Vagina (tissue), 2 donors: ENCODE measurements at places on chromosomes 4 and X.
A peak's percentile ranks its signal among the peaks of the same experiment; 100 is the strongest.

DNA sequence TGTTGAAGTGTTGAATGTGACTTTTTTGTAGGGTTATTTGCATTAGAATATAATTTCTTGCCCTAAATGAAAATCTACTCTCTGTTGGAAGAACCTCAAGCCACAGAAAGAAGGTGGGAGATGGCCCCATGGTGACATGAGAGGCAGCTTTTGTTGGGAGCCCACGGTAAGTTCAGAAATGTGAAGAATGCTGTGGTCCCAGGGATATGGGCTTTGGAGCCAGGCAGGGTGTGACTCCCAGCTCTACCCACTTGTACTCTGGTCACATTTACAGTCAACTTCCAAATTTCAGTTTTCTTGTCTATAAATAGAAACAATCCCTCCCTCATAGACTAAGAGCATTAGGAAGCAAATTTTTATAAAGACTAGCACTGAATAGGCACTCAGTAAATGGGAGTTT is 177.8 kb downstream of the RAB28 start:
- no peak for DNase-seq

GRCh38 chr4:73936969-73937368 is 44.9 kb downstream of the PF4 start:
- DNase-seq, result no peak

DNA sequence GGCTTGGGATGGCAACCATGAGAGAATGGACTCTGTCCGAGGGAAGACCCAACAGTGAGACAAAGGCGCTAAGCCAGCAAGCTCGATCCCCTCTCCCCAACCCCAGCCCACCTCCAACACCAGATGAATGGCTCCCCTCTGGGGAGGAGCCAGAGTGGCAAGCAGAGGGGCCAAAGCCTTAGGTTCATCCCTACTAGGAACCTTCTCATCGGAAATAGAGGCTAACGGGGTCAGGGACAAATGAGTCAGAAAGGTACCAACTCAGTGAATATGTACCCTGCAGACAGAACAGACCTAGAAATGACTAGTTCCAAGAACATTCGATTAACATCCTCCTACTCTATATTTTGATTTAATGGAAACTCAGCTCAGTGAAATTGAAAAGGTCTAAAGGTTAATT is 73.9 kb downstream of the NSG1 start:
- peak; percentile 13 for DNase-seq

GRCh38 chr4:61199873-61200186 is 296 bp upstream of the ADGRL3 start:
- DNase-seq, result no peak

- no peak for DNase-seq
Observed at GRCh38 chrX:46184749-46185148, 360.5 kb downstream of the ZNF674 start.

DNA sequence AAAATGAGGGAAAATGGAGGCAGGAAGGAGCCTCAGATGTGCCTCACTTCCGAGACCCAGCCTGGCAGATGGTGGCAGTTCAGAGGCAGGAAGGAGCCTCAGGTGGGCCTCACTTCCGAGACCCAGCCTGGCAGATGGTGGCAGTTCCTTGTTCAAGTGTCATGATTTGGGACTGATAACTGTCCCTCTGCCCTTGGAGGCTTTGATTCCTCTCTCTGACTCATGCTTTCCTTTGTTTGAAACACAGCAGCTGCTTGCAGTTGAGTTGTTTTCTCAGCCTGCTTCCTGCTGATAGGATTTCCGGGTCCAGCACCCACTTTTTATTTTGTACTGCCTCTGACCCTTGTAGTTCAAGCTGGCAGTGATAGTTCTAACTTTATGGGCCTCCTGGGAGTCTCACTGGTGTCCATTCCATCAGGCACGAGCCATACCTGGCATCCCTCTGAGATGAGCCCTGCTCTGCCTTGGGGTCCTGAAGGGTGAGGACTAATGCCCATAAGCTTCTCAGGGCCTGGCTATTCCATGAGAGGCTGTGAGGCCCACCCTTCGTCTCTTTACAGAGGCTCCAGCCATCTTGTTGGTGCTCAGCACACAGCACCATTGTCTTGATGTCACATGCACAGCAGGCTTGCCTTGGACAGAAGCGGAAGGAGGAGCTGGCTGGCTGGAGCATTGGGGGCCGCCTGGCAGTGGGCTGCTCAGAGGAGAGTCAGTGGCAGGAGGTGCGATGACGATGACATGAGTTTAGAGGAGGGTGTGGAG is 13.0 kb downstream of the RGS12 start:
- no peak for DNase-seq

DNA sequence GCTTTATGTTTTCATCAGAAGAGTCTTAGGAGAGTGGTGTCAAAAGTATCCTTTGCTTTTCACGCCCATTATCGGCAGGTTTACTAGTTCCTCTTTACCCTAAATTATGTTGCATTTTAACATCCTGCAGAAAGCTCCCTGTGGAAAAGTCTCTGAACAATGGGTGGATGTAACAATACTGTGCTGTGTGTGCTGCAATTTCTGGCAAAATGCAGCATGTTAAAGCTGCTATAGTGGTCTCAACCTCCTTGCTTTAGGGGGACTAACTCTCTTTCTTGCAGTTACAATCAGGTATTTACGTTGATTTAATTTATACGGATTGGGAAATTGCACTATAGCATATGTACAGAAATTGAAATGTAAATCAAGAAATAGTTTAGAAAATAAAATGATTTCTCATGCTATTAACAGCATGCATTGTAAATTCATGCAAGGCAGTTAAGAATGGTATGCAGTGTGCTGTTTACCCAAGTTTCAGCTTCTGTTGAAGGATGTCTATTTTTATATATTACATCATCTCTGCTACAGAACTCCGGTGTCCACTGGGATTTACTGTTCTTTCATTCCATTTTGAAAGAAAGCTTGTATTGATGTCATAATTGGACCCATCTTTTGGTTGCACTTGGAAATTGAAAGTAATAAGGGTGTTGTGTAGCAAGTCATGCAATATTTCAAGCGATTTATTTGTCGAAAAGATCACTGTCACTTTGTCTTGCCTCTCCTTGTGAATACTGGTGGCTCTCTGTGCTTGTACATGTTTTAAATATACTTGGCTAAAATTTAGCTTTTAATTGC is 145.7 kb downstream of the RAPGEF2 start:
- no peak for DNase-seq

- no peak for DNase-seq
Observed at GRCh38 chr4:58138786-58139668, 1028.8 kb upstream of the IGFBP7 start.

GRCh38 chr4:109764376-109764775 is 34.5 kb upstream of the PLA2G12A start:
- no peak for DNase-seq

- DNase-seq, result no peak
Observed at GRCh38 chrX:70089604-70090297, 27.5 kb downstream of the OTUD6A start.

DNA sequence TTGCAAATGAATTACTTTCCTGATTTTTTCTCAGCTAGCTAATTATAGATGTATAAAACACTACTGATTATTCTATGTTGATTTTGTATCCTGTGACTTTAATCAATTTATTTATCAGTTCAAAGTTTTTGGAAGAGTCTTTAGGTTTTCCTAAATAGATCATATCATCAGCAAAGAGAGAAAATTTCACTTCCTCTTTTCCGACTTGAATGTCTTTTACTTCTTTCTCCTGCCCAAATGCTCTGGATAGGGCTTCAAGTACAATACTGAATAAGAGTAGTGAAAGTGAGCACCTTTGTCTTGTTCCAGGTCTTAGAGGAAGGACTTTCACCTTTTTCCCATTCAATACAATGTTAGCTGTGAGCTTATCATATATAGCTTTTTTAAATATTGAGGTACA is 417.9 kb downstream of the PDGFC start:
- no peak for DNase-seq

GRCh38 chrX:40209951-40210617 is 112.3 kb upstream of the BCOR start:
- no peak for DNase-seq

GRCh38 chr4:141576585-141577110 is 59.7 kb upstream of the IL15 start:
- DNase-seq, result no peak

DNA sequence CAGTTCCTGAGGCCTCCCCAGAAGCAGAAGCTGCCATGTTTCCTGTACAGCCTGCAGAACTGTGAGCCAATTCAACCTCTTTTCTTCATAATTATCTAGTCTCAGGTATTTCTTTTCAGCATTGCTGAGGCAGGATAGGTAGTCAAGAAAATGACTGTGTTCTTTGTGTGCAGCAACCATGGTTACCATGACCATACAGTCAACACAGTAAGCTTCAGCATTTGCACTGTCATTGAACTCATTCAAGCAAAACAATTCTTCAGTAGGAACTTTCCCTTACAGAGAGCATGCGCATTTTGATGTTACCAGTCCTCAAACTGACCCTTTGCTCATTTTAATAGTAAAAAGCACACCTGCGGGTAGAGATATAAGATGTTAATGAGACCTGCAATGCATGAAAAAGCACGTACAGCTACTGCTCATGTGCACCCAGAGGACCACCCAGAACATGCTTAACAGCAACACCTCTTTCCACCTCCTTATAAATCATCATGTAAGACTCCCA is 180.8 kb downstream of the PRKX start:
- no peak for DNase-seq

DNA sequence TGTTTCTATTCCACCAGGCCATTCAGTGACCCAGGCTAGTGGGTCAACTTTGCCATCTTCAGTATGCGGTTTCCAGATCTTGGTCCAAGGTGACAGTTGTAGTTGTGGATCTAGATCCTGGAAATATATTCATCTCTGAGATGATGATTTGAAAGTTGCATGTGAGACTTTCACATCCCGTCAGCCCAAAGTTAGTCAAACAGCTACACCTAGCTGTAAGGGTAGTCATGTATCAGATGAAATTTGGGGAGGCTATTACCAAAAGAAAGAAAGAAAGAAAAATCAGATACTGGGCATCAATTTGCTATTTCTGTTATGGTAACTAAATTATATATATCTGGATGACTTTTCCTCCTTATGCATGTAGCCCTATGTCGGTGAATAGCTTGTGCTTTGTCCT is 259.4 kb upstream of the ARX start:
- DNase-seq, result no peak

DNA sequence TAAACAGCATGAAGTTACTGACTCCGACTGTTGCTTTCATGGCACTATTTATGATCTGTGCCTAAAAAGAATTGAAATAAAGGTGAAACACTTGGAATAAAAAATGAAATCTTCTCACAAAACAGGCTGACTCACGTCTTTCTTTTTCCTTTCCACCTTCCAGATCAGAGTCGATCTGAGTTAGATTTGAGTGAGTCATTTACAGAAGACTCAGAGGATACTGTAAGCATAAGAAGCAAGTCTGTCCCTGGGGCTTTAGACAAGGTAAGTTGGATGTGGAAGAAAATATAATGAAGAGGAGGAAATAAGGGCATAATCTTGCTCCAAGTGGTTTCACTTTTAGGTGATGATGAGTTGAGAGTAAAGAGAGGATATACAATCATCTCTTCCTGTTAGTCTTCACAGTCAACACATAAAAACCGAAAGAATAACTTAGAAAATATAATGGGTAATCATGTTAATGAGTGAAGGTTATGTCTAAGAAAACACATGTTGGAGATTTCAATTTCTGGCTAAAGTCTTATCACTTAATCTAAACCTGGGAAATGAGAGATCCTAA is 89.7 kb downstream of the SYTL5 start:
- DNase-seq, result no peak

- DNase-seq, result no peak
Observed at GRCh38 chr4:42653626-42654560, 3.0 kb downstream of the ATP8A1 start.

GRCh38 chrX:34238896-34239295 is 106.8 kb upstream of the FAM47A start:
- no peak for DNase-seq

DNA sequence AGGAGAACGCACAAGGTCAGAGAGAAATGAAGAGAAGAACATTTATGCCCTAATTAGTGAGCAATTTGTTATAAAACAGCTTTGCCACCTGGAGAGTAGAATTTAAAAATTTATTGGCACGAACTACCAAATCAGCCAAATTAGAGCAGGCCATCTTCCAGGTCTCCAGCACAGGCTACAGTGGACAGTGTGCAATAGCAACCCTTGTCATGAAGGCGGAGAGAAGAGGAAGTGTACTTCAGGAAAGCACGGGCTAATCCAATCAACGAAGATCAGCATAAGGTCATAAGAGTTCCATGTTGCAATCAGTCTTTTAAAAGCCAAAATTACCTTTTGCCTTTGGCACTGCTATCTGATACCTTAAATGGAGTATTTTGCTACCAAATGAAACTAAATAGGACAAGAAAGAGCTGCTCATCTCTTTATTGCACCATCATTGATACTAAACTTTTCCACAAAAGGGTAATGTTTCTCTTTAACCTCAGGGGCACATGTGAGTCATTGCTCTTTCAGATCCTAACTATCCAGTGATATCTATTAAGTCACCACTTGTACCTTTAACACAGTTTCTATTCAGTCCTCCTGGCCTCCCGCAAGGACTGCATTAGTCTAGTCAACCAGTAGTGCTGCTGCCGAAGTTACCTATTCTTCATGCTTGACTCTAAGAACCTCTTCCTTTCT is 19.9 kb downstream of the ANK2 start:
- no peak for DNase-seq

DNA sequence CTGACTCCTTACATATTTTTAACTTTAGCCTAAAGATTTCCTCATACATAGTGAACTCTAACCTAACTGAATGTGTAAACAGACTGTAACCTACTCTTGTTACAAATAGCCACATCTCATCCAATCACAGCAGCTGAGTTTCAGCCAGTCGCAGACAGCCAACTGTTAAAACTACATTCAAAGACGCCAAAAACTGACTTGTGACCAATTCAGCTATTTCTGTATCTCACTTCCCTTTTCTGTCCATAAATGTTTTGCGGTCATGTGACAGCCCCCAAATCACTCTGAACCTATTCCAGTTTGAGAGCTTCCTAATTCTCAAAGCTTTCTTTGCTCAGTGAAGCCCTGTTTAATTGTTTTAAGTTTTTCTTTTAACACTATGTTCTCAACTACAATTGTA is 2731.9 kb downstream of the ARAP2 start:
- no peak for DNase-seq

- no peak for DNase-seq
Observed at GRCh38 chr4:15381806-15382338, 46.0 kb upstream of the C1QTNF7 start.

GRCh38 chrX:13803116-13803515 is 13.8 kb downstream of the GPM6B start:
- no peak for DNase-seq

GRCh38 chr4:11138964-11139363 is 289.7 kb downstream of the HS3ST1 start:
- no peak for DNase-seq

DNA sequence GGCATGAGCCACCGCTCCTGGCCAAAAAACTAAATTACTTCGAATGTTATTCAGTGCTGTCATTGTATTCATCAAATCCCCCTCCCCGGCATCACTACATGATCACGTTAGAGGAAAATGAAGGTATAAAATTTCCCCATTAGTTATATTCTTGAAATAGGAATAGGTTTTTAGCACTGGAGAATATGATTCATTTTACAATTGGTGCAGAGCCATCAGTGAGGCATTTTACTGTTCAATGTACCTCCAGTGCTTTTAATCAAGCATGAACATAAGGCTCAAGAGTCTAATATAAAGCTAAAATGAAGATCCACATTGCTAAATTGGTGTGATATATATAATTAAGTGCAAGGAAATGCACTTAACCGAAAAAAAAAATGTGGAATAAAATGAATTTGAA is 18.3 kb downstream of the KLF3 start:
- DNase-seq, result no peak

- no peak for DNase-seq
Observed at GRCh38 chr4:135277068-135277979, 1075.7 kb upstream of the PABPC4L start.
